ENCODE measurements at places on chromosomes 1 and 21. TPM values are rescaled to one million over a fixed set of nuclear protein-coding genes. Genes with fewer than 3 reads are reported as not detected.

DNA sequence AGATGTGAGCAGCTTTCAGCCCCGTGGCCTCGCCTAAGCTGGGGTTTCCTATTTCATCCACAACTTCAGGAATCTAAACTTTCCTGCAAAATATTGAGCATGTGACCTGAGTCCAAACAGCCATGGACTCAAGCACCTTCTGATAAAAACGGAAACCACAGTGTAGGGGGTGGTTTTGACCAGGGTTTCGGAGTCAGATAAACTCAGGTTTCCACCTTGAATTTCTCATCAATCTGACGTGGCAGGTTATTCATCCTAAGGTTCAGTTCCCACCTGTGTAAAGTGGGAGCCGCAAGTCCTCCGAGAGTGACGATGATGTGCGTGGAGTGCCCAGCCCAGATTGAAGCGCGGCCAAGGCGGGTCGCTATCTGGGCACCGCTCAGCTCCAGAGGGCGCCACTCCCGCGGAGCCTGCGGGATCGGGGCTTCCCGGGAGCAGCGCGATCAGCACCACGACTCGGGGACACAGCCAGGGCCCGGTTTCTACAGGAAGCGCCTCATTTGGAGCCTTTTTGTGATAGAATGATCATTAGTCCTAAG, 871 bp upstream of the ETS2 start:
- DNase-seq = no peak

DNA sequence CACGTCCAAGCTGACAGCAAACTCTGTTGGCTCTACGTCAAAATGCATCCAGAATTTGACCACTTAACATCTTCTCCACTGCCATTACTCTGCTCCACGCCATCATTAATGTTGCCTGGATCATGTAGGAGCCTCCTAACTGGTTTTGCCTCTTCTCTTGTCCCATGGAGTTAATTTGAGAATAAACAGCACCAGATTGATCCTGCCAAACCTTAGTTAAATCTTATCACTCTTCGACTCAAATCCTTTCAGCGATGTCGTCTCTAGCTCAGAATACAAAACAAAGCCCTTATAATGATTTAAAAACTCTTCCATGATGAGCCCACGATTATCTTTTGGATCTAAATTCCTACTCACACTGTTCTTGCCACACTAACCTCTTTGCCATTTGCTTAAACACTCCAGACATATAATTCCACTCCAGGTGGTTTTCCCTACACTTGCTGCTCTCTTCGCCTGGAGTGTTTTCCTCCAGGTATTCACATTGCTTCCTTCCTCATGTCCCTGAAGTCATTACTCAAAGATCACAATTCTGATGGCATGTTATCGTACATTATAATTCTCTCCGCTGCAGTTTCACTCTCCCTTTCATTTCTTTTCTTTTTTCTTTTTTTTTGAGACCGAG, 90.7 kb upstream of the KCNK2 start:
- DNase-seq = no peak

DNA sequence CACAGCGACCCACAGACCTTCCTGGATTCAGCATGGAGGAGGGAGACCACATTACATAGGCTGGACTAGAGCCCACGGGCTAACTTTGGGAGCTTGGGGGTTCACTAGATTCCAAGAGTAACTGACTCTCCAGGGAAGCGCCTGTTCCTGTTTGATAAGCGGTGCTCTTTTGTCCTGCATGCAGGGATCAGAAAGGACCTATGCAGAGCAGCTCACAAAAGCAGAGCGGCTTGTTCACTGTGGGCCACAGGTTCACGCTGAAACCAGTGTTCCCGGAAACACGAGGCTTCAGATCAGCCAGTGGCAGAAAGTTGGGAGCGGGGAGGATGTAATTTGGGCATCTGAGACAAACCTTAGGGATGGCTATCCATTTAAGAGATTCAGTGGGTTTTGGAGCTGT, 403.9 kb downstream of the PCP4 start:
- no peak for DNase-seq

DNA sequence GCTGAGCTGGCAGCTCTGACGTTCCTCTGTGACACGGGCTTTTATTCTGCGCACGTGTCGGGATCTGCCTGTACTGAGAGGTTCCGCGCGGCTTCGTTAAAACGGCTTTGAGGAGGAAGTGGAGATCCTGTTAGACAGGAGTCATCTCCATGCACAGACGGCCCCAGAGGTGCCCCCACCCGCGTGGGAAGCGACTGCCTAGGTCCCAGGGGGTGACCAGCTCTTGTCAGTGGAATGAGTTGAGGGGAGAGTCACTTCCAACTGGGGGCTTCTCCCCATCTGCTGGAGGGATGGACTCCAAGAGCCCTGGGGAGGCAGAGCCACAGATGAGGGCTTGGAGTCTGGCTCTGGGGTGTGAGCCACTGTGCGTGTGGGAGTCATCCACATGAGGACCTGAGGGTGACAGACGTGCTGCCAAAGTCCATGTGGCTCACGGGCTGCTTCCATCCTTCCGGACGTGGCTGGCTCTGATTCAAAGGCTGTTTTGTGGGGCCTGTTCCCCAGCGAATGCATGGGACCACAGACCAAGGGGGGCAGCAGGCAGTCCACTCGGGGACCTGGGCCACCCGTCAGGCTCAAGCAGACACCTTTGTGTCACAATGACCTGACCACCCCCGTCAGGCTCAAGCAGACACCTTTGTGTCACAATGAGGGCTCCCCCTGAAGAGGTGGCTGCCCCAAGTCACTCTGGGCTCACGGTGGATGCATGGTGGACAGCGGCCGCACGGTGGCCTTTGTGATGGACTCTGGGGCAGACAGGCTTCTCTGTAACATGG, 26.8 kb downstream of the PTTG1IP start:
- peak; percentile 10 for DNase-seq

GRCh38 chr1:74858136-74858535, 125.2 kb downstream of the TYW3 start:
- no peak for DNase-seq

DNA sequence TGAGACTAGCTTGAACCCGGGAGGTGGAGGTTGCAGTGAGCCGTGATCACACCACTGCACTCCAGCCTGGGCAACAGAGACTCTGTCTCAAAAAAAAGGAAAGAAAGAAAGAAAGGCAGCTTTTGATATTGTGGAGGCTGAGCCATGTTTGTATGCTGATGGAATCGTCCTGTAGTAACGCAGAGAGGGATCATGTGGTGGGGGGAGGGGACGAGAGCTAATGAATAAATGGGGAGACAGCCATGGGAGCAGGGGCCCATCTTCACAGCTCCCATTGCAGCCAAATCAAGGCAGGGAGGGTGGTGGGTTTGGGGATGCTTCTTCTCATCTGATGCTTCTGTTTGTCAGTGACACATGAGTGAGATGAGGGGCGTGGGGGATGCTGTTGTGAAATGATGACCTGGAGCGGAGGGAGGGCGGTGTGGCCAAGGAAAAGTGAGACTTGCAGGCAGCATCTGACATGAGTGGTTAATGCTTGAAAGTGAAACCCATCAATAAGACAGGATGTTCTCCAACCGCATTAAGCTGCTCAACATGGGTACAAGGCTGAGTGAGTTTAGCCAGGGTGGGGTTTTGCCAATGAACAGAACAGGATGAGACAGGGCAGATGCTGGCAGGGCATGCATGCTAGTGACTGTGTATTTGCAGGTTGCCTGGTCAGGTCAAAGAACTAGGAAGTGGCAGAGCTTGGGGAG, 16.7 kb downstream of the SPATA21 start:
- DNase-seq = no peak

- DNase-seq = no peak
Observed at GRCh38 chr1:204188959-204189639, 7.2 kb downstream of the KISS1 start.

DNA sequence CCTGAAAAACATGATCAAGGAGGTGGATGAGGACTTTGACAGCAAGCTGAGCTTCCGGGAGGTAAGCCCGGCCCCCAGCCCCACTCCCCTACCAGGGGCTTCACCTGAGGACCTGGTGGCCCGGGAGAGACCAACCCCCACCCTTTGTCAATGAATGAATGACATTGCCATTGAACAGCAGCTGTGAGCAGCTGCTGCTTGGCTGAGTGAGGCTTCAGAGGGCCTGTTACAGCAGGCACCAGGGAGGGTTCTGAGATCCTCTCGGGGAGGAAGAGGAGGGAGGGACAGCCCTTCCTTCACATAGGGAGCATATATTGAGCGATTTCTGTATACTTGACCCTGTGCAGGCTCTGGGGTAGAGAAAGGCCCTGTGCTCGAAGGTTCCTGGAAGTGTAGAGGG, 12.3 kb upstream of the CTRC start:
- no peak for DNase-seq

DNA sequence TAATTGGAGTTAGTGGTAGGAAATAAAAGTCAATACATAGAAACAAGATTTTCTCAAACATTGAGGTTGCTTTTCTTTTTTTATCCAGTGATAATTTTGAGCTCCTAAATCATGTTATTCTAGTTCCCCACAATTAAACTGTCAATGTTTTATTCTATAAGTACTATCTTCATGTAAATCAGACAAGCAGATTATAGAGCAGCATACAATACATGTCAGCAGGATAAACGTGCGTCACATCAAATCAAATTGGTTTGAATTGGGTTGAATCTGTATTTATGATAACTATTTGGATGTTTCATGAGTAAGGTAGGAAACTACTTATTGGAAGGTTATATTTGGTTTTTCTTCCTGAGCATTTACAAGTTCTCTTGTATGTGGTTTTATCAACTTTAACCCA, 2028.7 kb downstream of the NCAM2 start:
- DNase-seq = no peak

DNA sequence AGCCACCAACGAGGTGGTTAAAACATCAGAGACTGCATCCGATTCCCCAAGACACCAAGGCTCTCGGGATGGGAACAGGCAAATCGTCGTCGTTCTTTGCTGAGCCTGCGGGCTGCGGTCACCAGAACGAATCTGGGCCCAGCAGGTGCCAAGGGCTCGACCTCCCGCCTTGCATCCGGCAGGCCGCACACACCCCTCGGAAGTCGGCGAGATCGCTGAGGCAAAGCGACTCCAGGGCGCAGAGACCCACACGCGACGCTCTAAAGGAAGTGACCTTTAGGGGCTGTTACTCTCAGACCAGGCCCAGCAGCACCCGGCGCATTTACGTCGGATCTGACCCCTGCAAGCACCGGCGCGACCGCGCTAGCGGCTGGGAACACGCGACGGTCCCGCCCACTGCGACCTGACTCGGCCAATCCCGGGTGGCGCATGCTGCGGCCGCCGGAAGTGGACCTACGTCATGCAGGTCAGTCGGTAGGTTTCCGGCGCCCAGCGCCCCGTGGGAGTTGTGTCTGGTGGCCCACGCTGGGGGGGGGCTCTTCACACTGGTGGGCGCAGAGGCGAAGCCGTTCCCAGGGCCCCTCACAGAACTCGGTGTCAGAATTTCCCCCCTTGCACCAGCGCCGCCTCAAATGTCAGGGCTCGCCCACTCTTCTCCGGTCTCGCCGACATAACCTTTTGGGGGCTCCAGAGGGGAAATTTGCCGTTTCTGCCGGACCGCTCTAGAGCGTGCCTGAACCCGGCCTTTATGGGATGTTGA, 7.5 kb upstream of the PARK7 start:
- DNase-seq = no peak

GRCh38 chr1:87278825-87279535, 49.7 kb upstream of the LMO4 start:
- no peak for DNase-seq

- DNase-seq = no peak
Observed at GRCh38 chr1:56326056-56326455, 253.3 kb downstream of the PLPP3 start.

DNA sequence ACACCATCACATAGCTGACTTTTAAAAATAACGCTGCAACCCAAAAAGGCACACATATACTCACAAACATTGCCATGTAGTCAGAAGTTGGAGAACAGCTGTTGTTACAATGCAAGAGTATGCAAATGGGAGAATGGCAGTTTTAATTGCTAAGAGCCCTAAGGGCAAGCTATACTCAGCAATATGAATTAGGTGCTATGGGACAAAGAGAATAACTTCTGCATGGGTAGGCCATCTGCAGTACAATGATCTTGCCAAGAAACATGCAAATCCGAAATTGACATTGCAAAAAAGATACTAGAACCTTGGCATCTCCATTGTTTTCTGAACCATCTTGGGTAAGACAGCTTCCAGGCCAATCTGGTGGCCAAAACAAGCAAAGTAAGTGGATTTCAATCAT, 697.8 kb downstream of the LRRIQ3 start:
- no peak for DNase-seq

GRCh38 chr1:19321071-19321470, 8.9 kb downstream of the SLC66A1 start:
- DNase-seq = no peak

DNA sequence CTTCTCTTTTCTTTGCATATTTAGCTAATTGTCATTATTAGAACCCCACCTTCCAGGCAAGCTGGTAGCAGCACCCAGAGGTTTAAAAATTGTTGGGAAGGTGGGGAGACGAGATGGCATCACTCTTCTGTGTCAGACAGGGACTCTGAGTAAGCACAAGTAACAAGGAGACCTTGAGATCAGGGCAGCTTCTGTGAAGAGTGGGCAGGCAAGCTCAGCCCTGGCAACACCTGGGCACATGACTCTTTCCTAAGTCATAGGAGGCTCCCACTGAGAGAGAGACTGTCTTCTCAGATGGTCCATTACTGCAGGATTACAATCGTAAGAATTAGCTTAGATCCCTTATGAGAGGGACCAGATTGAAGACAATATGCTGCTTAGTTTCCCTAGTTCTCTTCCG, 183.5 kb downstream of the BRINP2 start:
- DNase-seq = no peak

DNA sequence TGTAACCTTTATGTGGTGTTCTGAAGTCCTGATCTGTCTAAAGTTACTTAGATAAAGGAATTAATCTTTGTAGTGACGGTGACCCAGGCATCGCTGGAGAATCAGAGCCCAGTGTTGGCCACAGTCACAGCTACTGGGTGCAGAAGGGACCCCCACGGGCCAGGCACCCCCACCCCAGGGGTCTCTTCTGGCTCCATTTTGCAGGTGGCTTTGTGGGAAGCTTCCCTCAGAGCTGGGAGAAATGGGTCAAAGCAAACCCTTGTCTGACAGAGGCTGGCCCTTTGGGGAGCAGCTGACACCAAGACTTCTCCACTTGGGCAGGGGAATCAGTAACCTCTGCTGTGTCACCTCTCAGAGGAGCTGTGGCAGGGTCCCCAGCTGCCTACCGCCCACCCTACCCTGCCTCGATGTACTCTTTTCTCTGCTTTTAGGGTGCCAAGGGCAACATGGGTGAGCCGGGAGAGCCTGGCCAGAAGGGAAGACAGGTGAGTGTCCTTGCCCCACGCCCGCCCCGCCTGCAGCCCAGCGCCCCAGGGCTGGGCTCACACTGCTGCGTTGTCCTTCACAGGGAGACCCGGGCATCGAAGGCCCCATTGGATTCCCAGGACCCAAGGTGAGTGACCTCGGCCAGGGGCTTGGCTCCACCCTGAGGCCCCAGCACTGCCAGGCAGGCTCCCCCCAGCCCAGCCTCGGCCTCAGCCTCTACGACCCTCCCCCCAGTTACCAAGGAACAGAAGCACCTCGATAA, 17.7 kb downstream of the COL6A2 start:
- DNase-seq = no peak

The AMY2A gene
- not detected for total RNA-seq

The DMBX1 gene
- total RNA-seq = not detected

The KRTAP19-1 gene
- not detected for total RNA-seq

The PGBD5 gene
- total RNA-seq = 12.9 TPM

The TRMT1L gene
- total RNA-seq = 17.7 TPM

The FGR gene
- total RNA-seq = not detected

The CHODL gene
- 0.14 TPM for total RNA-seq

The OR6K6 gene
- total RNA-seq = not detected
